Upper lobe of left lung (tissue), 6 donors: ENCODE measurements at places on chromosomes 6 and 20. TPM values are rescaled to one million over a fixed set of nuclear protein-coding genes. Genes with fewer than 3 reads are reported as not detected.

DNA sequence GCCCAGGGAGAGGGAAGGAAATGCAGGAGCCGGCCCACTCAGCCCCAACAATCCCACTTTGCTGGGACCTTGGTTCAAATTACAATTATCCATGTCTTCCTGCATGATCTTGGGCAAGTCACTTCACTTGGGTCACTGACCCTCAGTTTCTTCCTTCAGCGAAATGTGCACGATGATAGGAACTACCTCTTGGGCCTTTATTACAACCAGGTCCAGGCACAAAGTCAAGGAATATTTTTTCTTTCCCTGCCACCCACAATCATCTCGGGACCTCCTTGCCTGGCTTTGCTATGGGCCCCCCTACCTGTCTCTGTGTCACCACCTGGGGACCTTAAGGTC is 358 bp upstream of the PLTP start:
- peaks cover 18% of the 10 kb centered on the region for H3K4me1 ChIP-seq
- peak overlapping the region; percentile 72 for H3K27ac ChIP-seq
- H3K36me3 ChIP-seq = no peaks in the 10 kb centered on the region

- H3K4me3 ChIP-seq = peak overlapping the region; percentile 53
- no peaks in the 10 kb centered on the region for H3K27me3 ChIP-seq
- H3K4me1 ChIP-seq = peaks cover 27% of the 10 kb centered on the region
Observed at GRCh38 chr20:33684533-33685327, 1.5 kb downstream of the E2F1 start.

DNA sequence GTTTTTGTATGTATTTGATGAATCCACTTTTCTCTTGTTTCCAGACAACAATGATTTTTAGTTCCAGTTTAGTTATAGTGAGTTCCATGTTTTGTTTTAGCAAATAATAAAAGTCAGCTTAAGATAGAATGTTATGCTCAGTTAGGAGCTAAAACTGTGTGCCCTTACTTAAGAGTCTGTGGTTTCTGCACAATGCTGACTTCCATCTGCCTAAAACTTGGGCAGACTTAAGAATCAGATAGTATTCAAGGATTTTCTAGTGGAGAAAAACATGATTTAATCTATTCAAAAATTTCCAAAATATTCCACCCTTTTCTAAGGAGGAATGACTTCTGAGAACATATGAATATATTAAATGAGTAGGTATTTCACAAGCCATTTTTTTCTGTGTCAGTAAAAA is 32.8 kb downstream of the LAMA4 start:
- H3K4me1 ChIP-seq = peaks cover 29% of the 10 kb centered on the region
- no peak for DNase-seq
- H3K27ac ChIP-seq = no peak overlapping the region

DNA sequence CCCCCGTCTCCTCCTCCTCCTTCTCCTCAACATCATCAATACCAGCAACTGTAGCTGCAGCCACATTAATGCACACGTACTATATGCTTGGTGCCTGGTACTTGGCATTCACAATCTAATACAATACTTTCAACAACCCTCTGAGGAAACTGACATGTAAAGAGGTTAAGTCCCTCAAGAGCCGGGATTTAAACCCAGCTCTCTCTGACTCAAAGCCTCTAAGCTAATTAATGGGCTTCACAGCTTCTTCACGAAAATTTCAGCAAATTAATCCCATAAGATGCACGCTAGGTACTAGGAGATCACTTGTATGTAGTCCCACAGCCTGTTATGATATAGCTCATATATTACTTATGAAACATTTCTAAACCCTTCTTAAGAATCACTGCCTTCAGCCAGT is 73.1 kb upstream of the IPCEF1 start:
- no peak overlapping the region for H3K4me3 ChIP-seq
- H3K36me3 ChIP-seq = no peaks in the 10 kb centered on the region

The MAFB gene
- total RNA-seq = 67.5 TPM
